ENCODE measurements at places on chromosomes 11 and 22.

- no peak for DNase-seq
Measured at GRCh38 chr22:36166086-36166485, 5.5 kb upstream of the APOL3 start.

DNA sequence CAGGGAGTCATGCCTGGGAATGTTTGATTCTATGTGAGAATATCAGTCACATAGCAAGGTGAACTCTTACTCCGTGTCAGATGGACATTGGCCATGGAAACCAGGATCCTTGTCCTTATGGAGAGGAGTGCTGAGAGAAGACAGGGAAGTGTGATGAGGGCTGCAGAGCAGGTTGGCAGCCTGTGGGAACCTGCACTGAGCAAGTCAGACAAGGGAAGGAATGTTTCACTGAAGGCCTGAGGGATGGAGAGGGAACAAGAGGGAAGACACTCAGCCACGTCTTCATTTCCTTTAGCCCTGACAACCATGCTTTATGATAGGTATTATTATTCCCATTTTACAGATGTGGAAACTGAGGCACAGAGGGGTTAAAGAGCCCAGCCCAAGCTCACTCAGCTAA, 38.4 kb upstream of the HORMAD2 start:
- DNase-seq, result no peak

- no peak for DNase-seq
Measured at GRCh38 chr11:1522081-1522424, 35.5 kb upstream of the MOB2 start.

DNA sequence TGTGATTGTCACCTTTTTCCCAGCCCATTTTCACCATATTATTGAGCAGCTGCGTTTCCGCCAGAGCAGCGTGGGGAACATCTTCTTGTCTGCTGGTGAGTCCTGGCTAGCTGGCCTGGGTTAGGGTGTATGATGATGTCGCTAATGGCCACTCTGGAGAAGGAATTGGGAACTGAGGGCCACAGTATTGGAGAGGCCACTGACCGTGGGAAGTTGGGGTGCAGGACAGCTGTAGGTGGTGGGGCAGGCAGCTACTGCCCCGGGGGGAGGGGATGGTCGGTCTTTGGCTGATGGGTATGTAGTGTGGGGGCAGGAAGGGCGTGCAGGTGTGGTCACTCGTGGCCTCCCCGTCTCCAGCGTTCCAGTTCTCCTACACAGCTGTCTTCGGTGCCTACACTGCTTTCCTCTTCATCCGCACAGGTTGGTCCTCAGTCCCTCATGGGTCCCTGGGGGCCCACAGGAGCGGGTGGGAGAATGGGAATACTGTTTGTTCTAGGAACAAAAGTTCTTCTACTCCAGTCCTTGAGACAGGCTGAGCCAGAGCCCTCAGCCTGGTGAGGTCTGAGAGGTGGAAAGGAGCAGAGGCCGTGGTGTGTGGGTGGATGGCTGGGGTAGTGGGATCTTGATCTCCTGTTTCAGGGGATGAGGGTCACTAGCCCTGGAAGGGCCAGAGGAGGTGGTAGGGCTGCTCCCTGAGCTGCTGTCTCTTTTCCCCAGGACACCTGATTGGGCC, 2.1 kb downstream of the RCE1 start:
- DNase-seq, result no peak

- no peak for DNase-seq
Measured at GRCh38 chr11:45458269-45458668, 172.1 kb upstream of the SYT13 start.

DNA sequence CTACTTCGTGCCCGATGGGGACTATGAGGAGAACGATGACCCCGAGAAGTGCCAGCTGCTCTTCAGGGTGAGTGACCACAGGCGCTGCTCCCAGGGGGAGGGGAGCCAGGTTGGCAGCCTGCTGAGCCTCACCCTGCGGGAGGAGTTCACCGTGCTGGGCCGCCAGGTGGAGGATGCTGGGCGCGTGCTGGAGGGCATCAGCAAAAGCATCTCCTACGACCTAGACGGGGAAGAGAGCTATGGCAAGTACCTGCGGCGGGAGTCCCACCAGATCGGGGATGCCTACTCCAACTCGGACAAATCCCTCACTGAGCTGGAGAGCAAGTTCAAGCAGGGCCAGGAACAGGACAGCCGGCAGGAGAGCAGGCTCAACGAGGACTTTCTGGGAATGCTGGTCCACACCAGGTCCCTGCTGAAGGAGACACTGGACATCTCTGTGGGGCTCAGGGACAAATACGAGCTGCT, 751 bp downstream of the FIBIN start:
- DNase-seq, result no peak

DNA sequence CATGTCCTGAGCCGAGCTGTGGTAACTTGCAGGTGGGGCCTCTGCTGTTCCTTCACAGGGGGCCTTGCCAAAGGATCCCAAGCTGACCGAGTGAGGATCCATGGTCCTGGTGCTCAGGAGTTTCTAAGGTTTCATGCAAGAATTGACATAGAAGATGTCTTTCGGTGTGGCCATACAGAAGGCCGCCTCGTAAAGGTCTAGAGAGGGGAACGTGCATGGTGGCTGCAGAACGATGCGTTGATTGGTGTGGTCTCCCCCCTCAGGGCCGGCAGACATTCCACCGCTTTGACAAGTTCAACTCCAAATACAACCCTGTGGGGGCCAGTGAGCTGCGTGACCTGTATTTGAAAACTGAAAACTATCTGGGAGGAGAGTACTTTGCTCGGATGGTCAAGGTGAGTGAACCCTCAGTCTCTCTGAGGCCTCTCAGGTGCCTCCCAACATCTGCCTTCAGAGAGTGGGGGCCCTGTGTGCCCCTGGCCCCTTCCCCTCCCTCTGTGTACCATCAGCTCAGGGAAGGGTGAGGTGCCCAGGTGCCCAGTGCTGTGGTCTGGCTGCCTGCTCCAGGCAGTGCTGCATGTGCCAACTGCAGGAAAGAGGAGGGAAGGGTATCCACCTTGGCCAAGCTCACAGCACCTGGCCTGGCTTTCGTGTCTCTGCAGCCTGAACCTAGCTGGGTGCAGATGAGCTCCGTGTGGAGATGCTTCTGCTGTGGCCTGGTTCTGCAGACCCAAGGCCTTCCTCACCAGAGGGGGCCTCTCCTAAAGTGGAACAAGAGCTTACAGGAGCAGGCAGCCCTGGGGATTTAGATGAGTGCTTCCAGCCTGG, 39.8 kb downstream of the AMPD3 start:
- DNase-seq, result no peak

GRCh38 chr22:42707496-42707895, 13.2 kb downstream of the A4GALT start:
- no peak for DNase-seq

DNA sequence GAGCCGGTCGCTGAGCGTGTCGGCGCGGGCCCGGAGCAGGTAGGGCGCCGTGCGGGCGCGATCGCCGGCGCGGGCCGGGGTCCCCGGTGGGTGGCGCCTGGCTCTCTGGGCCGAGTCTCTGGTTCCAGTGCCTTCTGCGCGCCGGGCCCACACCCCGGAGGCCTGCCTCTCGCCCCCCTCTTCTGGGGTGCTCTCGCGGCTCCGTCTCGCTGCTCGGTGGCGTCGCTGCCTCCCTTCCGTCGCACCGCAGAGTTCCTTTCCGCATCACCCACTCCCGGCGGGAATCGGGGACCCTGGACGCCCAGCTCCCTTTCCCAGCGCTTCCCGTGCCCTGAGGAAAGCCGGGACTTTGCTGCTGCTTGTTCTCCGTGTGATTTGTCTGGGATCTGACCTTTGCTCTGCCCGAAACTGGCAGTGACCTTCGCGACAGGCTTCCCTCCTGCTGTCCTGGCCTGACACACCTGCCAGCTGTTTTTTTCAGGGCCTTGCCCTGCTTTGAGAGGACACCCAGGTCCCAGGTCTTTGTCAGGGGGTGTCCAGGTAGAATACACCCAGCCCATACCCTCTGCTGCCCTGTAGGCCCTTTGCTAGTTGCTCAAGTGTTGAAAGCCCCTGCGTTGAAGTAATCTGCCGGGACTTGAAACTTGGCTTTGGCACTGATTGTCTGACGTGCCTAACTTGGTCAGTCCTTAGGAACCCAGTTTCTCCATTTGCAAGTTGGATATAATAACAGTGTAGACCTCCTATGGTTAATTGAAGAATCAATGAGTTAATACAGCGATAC, 711 bp downstream of the FDX1 start:
- DNase-seq, result peak; percentile 30

GRCh38 chr11:29282088-29282487, 734.7 kb downstream of the KCNA4 start:
- DNase-seq, result no peak

GRCh38 chr11:87120937-87121336, 83.2 kb downstream of the TMEM135 start:
- no peak for DNase-seq

- DNase-seq, result no peak
Measured at GRCh38 chr11:23767576-23767975, 729.3 kb upstream of the LUZP2 start.

DNA sequence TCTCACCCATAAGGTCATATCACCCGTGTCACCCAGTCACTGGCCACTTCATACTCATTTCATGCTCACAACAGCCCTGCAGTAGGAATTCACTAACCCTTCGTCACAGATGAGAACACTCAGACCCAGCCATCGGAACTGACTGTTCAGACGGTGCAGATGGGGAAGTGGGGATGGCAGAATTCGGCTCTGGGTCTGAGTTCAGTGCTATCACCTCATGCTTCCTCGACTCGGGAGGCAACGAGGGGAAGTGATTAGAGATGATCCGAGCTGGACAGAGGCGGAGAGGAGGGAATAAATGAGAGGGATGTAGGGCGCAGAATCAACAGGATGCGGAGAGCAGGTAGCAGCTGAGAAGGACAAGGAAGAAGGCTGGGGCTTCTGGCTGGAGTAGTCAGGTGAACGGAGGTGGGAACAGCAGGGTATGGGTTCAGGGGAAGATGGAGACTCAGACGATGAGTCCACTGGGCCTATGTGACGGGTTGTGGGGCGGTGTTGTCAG, 4.7 kb downstream of the B3GNT6 start:
- no peak for DNase-seq

- no peak for DNase-seq
Measured at GRCh38 chr11:45500451-45500850, 165.0 kb downstream of the CHST1 start.

DNA sequence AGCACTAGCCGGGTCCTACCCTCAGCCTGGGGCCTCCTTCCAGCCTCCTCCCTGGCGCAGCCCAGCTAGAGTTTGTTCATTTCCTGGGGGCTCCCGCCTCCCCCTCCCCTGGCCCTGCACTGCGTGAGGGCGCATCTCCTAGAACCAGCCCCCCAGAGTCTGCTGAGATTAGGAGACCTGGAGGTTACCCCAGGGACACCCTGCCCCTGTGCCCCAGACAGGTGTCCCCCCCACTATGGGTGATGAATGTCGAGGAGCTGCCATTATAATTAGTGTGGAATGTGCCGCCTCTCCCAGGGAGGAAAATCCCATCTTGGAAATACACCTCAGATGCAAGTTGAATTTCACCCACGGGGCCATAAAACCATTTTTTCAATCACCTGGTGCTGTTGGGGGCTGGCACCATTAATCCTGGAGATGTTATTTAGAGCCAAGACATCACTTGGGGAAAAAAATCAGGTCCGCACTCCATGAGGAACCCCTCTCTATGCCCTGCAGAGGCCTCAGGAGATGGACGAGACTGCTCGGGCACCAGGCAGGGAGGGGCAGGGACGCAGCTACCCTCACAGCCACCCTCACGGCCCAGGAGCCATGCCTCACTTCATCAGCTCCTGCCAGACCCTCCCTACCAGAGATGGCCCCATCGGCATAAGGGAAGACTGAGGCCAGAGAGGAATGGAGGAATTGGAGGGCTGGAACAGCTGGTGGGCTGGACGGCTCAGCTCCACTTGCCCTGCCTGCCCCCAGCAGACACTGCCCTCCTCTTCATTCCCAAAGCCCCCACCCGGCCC, 197.5 kb downstream of the IGLL1 start:
- DNase-seq, result no peak

GRCh38 chr11:129592191-129592590, 216.5 kb downstream of the BARX2 start:
- DNase-seq, result no peak

DNA sequence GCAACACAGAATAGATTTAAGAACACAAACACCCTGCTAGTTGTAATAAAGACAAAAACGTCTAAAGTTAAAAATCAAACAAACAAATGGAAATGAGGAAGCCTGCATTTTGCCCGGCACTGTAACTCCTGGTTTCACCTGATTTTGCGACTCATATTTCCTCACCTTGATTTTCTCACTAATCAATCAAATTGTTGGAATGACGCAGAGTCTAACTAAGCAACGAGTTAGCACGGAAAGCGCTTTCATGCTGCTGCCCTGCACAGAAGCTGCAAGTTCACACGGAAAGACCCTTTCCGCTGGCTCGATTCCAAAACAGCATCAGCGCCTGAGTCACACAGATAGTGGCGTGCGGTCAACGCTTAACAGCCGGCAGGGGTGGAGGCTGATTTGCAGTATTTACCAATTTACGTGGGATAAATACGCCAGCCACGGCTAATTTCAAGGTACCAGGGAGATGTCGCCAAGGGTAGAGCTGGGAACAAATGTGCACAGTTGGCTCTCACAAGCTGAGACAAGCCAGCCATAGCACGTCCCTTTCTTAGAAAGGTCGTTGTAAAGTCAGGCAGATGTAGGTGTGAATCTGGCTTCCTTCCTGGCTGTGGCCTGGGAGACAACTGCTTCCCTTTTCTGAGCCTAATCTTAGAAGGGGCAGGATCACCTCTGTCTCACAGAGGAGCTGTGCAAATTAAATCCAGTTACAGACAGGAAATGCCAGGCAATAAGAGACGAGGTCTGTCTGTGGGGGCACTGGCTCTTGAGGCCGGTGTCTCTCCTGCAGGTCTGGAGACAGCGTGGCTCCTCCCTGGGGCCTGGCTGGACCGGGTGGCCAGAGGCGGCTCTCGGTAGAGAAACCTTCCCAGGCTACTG, 76.9 kb upstream of the TTLL12 start:
- peak; percentile 52 for DNase-seq

DNA sequence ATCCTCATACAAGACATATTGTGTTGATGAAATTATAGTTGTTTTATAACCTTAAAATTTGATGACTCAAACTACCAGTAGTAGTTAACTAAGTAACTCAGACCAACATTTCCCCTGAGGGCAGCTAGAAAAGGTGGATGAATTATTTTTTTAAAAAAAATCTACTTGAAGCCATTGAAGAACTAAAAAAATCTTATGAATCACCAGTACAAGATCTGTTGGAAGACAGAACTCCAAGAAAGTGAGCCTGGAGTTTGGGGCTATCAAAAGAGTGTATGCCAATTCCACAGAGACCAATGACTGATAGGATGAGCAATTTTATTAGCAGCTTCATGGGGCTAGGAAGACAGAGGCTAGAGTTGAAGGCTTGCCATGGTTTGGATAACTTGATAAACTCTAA, 72.4 kb downstream of the CYP2R1 start:
- no peak for DNase-seq

- no peak for DNase-seq
Measured at GRCh38 chr11:84430661-84431060, 1144.5 kb upstream of the CCDC90B start.

GRCh38 chr11:115215694-115216617, 288.3 kb downstream of the CADM1 start:
- DNase-seq, result no peak

DNA sequence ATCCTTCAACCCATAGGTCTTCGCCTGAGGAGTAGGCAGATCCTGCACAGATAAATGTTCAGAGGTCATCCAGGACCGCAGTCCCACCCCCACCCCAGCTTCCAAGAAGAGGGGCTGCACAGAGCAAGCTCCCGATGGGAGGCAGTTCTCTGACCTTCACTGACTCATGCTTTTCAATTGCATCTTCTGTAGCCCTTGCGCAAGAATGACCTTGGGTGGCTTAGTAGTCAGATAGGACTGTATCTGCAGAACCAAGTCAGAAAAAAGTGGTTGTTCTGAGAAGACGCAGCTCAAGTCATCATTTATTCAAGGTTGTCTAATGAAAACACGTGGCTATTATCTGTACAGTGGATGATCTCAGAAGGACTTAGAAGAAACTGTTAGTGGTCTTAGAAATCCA, 16.4 kb upstream of the GRAMD1B start:
- DNase-seq, result no peak
